ENCODE measurements at places on chromosomes 1 and 21. TPM values are rescaled to one million over a fixed set of nuclear protein-coding genes. Genes with fewer than 3 reads are reported as not detected.
A peak's percentile ranks its signal among the peaks of the same experiment; 100 is the strongest.

DNA sequence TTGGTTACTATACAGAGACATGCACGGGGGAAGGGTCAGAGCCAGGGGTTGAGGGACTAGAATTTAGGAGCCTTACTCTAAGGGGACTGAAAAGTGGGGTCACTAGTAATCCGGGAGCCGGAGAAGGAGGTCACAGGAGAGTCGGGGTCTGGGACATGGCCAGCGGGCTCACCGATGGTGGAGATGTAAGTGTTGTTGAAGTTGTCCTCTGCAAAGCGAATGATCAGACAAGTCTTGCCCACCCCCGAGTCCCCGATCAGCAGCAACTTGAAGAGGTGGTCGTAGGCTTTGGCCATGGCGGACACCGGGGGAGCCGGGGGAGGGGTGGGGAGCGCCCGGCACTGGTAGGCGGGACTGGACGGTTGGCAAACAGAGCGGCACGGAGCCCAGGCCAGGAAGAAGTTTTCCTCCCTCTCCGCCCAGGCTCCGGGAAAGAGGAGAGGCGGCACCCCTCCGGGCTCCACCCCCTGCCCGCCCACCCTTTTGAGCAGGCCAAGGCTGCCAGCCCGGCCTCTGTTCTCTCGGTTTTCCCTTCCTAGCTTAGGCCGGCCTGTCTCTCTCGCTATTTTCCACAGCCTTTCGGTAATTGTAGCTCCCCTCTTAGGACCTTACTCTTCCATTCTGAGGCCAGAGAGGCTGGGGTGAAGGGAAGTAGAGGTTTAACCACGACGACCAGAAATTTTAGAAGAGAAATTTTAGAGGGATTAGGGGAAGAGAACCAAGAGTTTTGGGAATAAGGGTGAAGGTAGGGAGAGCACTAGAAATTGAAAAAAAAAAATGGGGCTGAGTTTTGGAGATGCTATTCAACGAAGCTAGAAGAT lies at the start of gene RAB13:
Gene RAB13, minus strand, starts transcription at position 399 of the 821 bp plus-strand sequence. Its CDS starts 103 bp downstream, at position 296.
- DNase-seq: peak; percentile 89

PRR9 gene
- total RNA-seq: not detected

DNA sequence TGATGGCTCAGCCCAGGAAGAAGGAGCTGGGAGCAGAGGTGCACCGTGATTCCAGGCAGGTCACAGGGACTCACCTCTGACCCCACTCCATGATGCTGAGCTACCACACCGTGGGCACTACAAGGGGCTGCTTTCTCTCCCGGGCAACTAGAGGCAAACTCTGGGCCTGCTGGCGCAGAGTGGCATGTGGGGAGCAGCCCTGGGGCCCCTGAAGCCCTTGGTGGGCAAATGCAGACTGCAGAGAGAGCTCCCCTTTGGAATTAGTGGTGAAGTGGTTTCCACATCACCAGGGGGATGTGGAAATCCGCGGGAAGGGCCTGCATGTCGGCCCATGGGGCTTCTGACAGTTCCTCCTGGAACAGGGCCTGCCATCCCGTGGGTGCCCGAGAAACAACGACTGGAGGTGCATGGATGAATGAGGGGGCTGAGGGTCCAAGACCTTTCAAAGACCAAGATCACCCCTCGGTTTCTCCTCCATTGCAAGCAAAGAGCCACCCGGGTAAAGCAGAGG lies 11.8 kb upstream of the MMEL1 start:
- no peak for DNase-seq

VHLL gene
- total RNA-seq: not detected

DNA sequence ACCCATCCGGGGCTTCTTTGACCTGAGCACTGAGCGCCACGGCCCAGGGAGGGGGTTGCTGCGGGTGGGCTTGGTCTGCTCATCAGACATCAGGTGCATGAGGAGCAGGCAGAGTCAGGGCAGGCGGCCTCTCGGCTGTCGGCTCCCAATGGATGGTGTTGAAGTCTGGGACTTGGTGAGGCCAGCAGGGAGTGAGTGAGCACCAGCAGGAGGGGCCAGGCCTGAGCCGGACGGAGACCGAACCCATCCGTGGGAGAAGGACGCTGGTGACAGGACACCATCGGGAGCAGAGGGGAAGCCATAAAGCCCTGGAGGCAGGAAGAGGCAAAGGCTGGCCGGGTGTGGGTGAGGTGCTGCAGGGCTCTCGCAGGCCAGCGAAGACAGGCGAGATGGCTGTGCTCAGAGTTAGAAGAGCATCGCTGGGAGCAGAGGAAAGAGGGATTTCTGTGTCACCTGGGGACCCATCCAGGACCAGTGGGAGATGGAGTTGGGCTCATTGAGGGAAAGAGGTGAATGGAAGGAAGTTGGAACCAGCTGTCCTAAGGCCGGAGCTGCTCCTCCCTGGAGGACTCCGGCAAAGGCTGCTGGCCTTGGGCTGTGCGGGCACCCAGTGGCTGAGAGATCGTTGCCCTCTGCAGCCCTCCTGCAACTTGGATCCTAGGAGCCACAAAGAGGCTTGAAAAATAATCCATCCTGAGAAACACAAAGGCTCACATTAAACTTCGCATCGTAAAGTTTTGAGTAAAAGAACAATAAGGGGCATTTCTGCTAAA lies 49.9 kb downstream of the PDE9A start:
- no peak for DNase-seq

COPA gene
- total RNA-seq: 83.9 TPM

DNA sequence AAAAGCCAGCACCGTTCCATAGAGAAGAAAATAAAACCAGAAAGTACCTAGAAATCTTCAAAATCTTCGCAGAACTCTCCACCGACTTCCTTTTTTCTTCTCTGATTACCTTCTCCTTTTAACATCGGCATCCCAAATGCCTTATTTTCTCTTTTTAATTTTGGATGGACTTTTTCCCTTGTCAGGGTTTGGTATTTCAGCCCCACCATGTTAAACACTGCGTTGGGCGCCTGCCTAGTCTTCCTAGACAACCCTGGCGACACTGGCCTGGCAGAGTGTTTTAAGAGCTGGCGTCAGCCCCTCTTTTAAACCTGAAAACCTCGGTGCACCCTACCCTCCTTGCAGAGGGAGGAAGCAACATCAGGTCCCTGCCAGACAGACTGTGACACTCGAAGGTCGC lies 66.0 kb upstream of the EFHD2 start:
- peak; percentile 78 for DNase-seq

DNA sequence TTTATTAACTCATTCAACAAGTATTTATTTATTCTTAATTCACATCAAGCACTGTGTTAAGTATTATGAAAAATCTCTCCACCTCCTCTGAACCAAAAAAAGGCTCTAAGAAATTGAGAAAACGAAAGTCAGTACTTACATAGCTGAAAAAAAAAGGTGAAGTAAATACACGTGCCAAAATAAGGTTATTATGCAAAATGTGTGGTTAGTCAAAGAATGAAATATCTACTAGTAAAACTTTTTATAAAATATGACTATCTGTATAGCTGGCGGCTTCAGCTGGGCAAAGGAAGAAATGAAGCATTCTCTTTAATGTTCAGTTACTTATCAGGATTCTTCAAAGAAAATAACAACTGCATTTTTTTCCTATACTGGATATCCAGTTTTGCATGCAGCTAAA lies 35.5 kb upstream of the ASPM start:
- no peak for DNase-seq

B3GALT5 gene
- total RNA-seq: 0.03 TPM

ACOT7 gene
- 8.5 TPM for total RNA-seq

CHIA gene
- not detected for total RNA-seq

- DNase-seq: no peak
Measured at GRCh38 chr1:232062967-232063366, 436.4 kb downstream of the DISC1 start.

DNA sequence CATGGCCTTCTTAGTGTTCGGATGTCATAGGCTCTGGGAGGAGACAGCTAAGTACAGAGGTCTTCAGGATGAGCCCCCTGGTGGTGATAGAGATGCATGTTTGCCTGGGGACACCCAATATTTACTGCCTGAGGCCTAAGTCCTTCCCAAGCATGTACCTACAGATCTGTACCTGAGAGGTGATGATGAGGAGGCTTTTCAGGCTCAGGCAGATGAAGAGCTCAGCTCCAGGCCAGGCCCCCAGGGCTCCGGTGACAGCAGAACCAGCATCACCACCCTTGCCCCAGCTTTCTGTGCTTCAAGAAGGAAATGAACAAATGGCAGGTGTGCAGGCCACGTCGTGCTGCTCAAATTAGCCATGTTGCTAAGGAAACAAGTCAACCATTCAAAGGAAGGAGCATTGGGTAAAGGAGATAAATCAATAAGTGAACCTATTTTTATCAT lies 21.1 kb downstream of the CACNA1E start:
- no peak for DNase-seq

- no peak for DNase-seq
Measured at GRCh38 chr1:6800745-6801144, 15.5 kb downstream of the CAMTA1 start.

GRCh38 chr1:242710286-242710685 lies 185.8 kb upstream of the PLD5 start:
- no peak for DNase-seq

- DNase-seq: no peak
Measured at GRCh38 chr1:32933742-32934322, 30.8 kb downstream of the RNF19B start.

- DNase-seq: no peak
Measured at GRCh38 chr21:42531771-42532170, 18.1 kb downstream of the SLC37A1 start.

DNA sequence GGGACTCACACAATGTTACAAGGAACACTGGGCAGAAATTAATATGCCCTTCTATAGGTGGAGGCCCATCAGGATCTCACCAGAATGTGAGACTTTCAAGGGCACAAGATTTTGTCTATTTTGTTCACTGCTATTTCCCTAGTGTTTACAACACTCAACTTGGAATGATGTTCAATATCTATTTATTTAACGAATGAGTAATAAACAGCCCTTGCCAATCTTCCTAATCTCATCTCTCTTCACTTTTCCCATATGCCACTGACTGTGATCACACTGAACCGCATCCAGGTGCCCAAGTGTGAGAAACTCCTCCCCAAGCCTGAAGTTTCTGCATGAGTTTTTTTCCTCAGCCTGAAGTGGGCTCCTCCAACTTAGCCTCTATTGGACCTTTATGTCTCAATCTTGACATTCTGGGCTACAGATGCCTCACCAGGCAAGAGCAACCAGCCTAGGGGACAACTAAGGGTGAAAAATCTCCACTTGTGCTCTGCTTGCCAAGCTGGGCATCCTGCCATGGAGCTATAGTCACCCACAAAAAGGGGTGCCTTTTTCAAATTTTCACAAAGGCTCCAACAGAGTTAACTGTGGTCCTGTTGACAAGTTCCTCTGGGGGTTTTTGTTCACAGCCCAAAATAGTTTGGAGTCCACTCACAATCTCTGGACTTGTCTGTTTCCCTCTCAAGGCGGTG lies 105.6 kb downstream of the PLPP3 start:
- DNase-seq: no peak

DNA sequence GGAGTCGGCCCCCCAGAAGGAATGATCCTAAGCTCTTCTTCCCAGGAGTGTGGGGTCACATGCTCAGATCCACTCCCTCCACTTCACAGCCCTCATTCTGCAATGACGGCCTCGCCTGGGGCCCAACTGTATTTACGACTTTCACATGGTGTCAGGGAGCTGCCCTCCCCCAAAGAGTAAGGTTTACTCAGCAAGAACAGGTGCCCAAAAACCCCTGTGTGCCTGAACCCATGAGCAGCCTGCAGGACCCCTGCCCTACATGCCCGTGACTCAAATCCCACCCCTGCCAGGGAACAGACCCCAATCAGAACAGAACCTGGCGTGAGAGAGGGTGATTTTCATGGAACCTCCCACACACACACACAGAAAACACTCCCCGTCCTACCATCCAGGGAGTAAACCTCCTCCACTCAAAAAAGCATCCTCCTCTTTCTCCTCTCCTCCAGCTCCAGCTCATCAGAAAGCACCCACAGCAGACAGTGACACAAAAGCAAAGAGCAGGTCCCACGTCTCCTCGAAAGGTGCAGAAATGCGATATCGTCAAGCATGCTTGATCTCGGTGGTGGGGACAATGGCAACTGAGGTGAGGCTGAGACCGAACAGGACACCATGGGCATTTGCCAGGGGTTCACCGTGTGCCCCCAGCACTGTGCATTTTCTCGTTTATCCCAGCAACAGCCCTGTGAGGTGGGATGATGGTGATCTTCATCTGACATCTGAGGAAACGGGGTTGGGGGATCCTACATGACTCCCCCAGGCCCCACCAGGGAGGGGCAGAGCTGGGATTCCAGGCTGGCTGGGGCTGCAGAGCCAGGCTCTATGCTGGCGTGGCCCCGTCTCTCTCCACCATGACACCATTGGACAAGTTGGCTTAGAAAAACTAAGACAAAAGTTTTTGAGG lies 397.9 kb downstream of the NPHP4 start:
- DNase-seq: no peak

PKP1 gene
- 0.08 TPM for total RNA-seq

DNA sequence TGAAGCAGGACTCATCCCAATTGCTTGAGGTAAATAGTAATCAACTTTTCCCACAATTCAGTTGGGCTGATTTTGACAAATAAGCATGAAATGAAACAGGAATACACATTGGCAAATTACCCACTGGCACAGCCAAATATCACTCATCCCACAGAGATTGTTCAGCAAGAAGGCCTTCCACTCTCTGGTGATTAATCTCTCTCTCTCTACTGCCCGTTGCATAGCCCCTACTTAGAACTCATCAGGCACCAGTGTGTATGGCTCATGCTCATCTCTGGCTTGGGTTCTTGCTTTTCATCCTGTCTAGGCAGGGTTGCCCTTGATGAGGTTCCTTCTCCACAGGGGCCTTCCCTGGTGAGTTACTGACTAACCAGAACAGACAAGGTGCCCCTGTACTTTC lies 1.1 kb downstream of the BSDC1 start:
- DNase-seq: no peak

DNA sequence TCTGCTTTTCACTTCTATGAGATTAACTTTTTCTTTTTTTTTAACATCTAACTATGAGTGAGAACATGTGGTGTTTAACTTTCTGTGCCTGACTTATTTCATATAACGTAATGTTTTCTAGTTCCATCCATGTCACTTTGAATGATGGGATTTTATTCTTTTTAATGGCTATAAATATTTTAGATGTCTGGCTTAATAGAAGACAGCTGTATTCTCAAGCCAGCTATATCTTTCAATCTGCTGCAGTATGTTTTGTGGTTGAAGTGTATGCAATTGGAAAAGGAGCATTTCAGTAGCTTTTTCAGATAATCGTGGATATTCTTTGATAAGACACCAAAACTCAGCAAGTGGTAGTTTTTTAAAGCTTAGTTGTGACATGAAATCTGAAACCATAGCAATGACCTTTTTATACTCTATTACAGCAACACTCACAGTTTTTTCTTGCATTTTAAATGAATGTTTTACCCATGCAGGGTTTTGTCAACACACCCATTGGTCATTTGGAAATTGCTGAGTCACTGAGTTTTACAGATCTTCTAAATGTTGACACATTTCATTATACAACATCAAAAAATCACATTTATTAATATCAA lies 5.7 kb upstream of the SVBP start:
- no peak for DNase-seq

ETV3L gene
- not detected for total RNA-seq

SYTL1 gene
- total RNA-seq: 0.43 TPM
